Activated gamma-delta T cell treated with Interleukin-2 at 50 U/mL for 16 hours (primary cell): ENCODE measurements at places on chromosomes 4 and X.

- no peak for DNase-seq
Measured at GRCh38 chr4:25330905-25331808, 18.6 kb downstream of the ZCCHC4 start.

- no peak for DNase-seq
Measured at GRCh38 chrX:137212078-137212632, 178.4 kb upstream of the GPR101 start.

DNA sequence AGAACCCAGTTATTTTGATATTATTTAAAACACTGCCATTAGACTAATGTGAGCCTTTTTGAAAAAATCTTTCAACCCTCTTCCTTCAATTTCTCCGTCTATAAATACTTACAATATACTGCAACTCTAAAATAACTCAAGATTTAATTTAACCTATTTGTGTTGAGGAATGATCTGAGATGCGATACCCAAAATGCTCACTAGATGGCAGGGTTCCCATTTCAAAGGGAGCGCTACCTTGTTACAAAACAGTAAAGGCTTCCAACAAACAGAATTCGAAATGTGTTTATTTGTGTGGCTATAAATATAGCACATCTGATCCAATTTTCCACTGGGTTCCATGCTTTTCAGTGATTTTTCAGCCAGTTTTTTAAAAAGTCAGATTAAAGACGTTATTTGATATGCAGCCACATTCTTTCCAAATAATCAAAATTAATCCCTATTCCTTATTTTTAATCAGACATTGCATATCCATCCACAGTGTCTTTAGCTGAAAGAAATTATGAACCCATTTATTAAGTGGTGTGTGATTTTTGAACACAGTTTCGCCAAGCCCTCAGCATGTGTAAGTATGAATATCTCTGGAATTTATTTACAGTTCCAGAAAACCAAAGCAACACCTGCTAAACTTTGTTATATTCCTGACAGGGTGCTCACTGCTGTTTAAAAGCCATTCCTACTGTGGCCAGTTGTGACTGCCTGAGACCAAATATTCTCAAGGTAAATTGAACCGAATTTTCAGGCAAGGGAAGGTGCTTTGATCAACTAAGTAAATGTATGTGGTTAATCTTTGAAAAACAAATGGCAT lies 668.0 kb upstream of the LCORL start:
- DNase-seq: peak; percentile 14

- DNase-seq: no peak
Measured at GRCh38 chr4:103201253-103201652, 3.1 kb upstream of the CENPE start.

GRCh38 chr4:181176306-181176705 lies 1066.9 kb upstream of the TENM3 start:
- no peak for DNase-seq

DNA sequence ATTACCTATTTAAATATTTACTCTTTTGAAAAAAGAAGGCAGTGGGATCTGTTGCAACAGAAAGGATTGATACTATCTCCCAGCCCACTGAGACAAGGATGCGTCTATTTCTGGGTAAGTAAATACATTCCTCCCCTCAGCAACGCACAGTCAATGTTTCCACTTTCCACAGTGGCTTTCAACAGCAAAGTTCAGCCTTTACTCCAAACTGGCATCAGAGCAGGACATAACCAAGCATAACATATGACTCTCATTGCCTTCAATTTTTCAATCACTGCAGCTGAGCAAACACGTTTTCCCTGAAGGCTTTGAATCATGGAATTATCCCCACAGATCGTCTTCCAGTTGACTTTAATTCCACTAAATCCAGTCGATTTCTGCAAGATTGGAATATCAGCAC lies 160.3 kb upstream of the FRG1 start:
- DNase-seq: no peak

GRCh38 chr4:117623326-117623725 lies 411.0 kb upstream of the NDST3 start:
- no peak for DNase-seq

DNA sequence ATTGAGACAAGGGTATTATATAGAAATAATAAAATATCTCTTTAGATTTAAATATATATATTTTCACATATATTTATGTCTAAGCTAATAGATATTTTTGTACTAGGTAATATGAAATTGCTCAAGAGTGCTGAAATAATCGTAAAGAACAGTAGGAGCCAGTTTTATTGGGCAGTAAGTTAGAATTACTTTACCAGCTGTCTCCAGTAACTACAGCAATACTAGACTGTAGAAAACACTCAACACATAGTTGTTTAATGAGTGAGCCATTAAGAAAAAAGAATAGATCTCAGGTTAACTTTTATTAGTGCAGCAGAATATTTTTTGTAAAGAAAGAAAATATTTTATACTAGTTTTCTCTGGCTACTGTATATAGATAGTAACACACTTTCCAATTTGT lies 715.2 kb downstream of the TRIML1 start:
- DNase-seq: no peak

DNA sequence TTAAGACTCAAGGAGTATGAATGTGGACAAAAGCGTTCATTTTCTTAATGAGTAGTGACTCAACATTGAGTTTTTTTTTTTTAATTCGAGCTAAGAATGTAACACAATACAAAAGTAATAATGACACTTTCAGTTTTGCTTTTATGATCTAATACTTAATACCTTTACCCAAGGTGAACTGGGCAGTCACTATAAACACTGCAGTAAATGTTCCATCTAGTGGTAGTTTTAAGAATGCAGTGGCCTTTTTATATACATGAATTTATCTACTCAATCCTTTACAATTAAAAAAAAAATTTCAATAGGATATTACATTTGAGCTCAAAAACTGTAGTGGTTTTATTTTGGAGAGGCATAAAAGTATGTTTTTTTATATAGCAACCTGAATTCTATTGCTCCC lies 33.9 kb downstream of the PDK3 start:
- no peak for DNase-seq

GRCh38 chrX:101799387-101799786 lies 132.4 kb downstream of the ZMAT1 start:
- DNase-seq: peak; percentile 79

GRCh38 chrX:153638436-153639176 lies 8.4 kb upstream of the DUSP9 start:
- DNase-seq: no peak

DNA sequence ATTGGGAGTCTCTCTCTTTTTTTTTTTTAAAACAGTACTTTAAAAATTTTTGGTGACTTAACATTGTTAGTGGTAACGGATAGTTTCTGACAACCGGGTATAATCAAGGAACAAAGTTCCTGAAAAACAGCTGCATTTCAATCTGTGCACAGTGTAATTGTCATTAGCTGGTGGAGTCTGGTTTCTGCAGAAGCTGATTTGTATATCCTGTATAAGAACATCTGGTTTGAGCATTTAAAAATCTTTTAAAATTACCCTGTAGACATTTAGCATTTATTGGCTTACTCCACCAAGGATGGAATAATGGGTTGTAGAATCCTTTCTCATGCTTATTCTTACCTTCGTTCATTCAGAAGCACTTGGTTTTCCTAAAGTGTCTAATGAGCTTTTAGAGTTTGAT lies 11.2 kb downstream of the JADE1 start:
- no peak for DNase-seq

DNA sequence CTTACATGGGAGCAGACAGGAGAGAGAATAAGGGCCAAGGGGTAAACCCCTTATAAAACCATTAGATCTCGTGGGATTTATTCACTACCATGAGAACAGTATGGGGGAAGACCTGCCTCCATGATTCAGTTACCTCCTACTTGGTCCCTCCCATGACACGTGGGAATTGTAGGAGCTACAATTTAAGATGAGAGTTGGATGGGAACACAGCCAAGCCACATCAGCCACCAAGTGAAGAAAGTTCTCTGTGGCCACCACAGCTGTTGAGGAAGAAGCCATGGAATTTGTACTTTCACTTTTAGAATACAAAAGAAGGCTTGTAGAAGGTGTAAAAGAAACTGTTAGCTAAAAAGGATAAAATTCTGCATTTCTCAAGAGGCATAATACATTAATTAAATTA lies 67.0 kb upstream of the CXorf51A start:
- DNase-seq: no peak

- DNase-seq: no peak
Measured at GRCh38 chr4:5503336-5503936, 204.9 kb downstream of the EVC2 start.

DNA sequence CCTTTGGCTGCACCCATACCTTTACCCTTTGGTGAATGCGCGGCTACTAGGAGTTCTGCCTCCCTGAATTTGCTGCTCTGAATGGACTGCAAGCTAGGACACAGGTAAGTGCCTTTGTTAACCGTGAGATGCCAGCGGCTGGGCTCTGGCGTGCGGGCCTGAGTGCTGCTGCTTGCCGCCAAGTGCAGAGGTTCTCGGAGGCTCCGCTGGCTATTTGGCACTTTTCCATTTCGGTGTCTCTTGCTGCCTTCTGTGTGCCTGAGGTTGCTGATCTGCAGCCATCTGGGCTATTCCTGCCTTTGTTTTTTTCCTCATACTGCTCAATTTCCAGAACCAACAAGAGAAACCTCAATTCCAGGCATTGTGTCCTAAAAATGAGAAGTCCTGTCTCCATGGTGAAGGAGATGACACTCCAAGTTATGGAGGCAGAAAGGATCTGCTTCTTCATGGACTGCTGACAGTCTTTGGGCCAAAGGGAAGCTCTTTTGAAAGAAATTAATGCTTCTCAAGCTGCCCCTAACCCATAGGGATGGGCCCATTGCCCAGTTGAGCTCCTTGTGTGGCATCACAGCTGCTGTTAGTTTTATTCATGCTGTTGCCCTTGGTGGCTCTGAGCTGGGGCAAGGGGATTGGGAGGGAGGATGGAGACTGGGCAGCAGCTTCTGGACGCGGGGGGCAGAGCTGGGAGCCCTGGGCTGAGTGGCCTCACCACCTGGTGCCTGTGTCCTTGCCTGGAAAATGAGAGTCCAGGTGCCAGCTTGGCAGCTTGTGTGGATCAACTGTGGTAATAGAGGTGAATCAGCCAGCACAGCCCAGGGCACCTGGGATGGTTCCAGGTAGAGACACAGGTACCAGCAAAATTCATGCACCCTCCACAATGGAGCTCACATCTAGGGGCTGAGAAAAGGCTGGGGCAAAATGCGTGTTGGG lies 3.8 kb upstream of the TBC1D14 start:
- DNase-seq: no peak

DNA sequence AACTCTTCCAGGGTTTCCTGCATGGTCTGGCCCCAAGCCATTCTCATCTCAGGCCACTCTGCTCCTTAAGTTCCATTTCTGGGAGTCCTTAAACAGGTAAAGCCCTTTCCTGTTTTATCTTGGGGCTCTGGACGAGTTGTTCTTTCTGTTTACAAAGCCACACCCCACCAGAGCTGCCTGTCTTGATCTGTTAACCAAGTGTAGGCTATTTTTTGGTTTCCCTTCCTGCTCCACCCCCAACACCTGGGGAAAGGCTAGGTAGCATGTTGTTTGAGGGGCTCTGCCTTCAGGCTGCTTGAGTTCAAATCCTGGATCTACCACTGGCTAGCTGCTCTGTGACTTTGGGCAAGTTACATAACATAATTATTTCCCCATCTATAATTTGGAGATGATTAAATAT lies 40.0 kb downstream of the ERVMER34-1 start:
- no peak for DNase-seq

- no peak for DNase-seq
Measured at GRCh38 chr4:78809928-78810835, 34.0 kb downstream of the BMP2K start.

GRCh38 chrX:71541210-71542022 lies 8.5 kb downstream of the OGT start:
- no peak for DNase-seq

GRCh38 chr4:44984083-44984482 lies 257.7 kb upstream of the GNPDA2 start:
- DNase-seq: no peak

DNA sequence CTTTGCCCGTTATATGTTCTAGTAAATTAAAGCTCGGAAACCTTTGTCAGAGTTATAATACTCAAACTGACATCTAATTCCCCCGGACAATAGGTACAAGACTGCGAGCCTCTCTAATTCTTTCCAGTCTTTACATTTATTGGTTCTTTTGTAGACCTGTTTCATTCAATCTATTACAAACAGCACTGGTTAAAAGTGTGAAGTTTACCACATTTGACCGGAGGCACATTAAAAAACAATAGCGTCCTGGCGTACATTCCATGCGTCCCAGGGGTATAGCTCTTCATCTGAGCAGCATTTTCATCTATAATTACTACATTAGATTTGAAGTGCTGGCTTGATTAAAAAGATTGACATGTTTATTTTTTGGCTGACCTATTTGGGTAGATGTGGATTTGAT lies 49.9 kb upstream of the TENM3 start:
- no peak for DNase-seq

GRCh38 chr4:157667836-157668235 lies 447.3 kb downstream of the GRIA2 start:
- no peak for DNase-seq

- no peak for DNase-seq
Measured at GRCh38 chr4:118076958-118077766, 42.9 kb downstream of the NDST3 start.

GRCh38 chr4:109185548-109185947 lies 116.9 kb downstream of the COL25A1 start:
- DNase-seq: no peak

DNA sequence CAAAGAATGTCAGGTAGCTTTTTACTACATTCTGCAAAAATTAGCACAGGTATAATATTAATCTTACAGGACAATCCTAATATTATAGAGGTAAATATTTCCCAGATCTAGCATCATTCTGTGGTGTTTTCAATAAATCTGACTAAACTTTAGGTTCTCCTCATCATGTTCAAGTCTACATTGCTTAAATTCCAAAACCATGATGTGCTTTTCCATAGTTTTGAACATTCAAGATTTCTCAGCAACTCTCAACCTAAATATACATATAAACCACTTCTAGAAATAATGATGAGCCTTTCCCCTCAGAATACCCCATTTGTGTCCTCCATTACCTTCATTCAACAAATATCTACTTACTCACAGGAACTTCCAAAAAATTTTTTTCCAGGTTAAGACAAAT lies 23.1 kb downstream of the EIF4E start:
- DNase-seq: no peak

DNA sequence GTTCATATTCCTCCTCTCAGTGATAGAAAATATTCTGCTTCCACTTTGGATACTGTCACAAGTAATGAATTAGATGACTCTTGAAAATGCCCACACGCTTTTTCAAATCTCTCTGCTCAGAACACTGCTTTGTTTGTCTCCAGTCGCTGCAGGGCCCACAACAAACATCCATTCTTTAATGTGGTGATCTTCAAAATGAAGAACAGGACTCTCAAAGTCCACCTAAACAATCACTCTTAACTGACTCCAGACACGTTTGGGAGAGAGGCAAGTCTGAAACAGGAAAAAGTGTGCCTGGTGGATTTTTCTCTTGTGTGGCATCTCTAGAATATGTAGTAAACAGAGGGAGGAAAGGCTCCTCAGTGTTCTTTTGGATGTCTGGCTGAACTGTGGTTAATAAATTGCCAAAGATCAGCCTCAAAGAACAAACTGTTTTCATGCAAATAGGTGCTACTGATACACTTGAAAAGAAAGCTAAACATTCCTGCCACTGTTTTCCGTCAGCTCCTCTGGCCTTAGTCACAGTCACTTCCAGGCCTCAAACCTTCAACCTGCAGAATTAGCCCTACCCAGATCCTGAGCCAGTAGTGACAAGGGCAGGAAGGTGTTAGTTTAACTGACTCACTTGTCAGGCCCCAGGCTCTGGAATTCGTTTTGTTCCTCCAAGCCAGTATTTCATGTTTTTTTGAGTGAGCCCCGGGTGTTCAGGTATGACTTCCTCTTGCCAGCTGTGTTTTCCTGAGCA lies 259.6 kb upstream of the GPC4 start:
- DNase-seq: no peak

- DNase-seq: no peak
Measured at GRCh38 chr4:173247321-173247720, 78.7 kb downstream of the GALNT7 start.

GRCh38 chr4:54840992-54841768 lies 183.4 kb downstream of the KIT start:
- DNase-seq: no peak
